ENCODE measurements at places on chromosomes 7 and 10.

- DNase-seq = no peak
Observed at GRCh38 chr10:118629211-118629610, 33.8 kb upstream of the PRLHR start.

DNA sequence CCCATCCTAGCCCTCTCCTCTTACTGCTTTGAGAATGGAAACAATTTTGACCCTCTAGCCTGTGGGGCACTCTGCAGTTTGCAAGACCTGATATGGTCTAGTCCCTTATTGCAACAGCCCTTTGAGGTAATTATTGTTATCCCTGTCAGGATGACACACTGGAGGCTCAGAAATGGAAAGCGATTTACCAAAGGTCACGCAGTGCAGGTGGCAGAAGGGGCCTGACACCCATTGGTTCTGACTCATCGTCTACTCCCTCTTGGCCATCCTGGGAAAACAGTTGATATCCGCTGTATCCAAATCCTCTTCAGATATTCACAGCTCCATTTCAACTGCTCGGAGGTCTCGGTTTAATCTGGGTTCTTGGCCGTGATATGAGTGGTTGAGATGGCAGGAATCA lies 44.7 kb upstream of the AQP1 start:
- no peak for DNase-seq

DNA sequence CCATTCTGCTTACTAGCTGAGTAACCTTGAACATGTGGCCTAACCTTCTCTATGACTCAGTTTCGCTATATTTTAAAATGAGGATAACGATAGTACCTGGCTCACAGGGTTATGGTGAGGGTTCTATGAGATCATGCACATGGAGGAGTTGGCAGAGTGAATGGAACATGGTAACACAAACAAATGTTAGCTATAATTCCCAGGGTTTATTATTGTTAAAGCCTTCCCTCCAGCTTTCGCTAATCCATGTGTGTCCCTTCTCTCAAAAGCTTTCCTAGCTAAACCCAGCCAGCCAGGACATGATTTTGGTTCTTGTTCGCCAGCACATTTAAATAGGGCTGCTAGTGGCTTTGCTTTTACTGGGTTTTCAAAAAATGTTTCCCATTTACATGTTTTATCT lies 361.0 kb upstream of the NFE2L3 start:
- DNase-seq = no peak

- no peak for DNase-seq
Observed at GRCh38 chr7:28419716-28420115, 7.4 kb downstream of the CREB5 start.

DNA sequence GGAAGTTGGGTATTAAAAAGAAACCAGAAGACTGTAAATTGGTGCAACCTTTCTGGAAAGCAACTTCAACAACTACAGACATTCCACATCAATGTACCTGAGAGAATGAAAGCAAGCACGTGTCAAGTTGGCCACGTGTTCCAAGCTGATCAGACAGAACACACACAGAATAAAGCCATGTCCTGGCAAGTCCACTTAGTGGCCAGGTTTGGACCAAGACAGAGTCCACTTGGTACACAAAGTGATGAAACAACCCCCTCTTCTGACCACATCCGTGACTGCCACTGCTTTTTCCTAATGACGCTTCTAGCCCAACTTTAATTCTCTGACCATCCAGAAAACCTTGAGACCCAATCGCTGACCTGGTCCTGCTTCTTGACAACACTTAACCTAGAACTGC lies 109.4 kb downstream of the ABLIM1 start:
- DNase-seq = no peak

- DNase-seq = no peak
Observed at GRCh38 chr7:89064831-89065230, 269.3 kb upstream of the TEX47 start.

GRCh38 chr7:155216475-155217272 lies 81.0 kb upstream of the INSIG1 start:
- no peak for DNase-seq

GRCh38 chr10:3791974-3792633 lies 7.1 kb upstream of the KLF6 start:
- no peak for DNase-seq

- no peak for DNase-seq
Observed at GRCh38 chr10:62562795-62563194, 188.6 kb downstream of the ZNF365 start.

DNA sequence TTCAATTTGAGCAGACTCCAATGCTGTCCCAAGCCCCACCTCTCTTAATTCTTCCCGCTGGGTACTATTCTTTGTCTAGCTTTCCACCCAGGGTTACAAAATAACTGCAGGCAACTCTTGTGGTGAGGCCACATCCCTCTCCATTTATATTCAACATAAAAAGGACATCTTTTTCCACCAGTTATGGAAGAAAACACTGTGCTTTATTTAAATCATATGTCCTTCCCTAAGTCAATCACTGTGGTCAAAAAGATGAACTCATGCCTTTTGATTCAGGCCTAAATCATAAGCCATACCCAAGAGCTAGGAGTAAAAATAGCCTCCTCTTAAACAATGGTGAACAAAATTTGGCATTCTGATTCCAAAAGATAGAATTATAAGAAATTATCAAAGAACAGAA lies 386.0 kb downstream of the SEMA3D start:
- DNase-seq = no peak

- no peak for DNase-seq
Observed at GRCh38 chr7:41977151-41977651, 259.8 kb downstream of the GLI3 start.

DNA sequence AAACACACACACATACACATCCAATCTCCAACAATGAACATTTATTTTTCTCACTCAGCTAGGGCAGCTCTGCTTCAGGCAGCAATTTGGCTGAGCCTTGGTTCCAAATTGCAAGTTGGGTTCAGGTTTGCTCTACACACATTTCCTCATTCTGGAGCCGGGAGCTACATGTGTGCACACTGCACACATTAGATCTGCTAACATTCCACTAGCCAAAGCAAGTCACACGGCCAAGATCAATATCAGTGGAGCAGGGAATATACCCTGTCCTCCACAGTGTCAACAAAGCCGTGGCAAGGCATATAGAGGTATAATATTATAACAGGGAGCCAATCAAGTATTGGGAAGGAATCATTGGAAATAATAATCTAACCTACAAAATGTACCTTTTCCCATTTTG lies 57.5 kb upstream of the PPP1R3C start:
- DNase-seq = no peak

DNA sequence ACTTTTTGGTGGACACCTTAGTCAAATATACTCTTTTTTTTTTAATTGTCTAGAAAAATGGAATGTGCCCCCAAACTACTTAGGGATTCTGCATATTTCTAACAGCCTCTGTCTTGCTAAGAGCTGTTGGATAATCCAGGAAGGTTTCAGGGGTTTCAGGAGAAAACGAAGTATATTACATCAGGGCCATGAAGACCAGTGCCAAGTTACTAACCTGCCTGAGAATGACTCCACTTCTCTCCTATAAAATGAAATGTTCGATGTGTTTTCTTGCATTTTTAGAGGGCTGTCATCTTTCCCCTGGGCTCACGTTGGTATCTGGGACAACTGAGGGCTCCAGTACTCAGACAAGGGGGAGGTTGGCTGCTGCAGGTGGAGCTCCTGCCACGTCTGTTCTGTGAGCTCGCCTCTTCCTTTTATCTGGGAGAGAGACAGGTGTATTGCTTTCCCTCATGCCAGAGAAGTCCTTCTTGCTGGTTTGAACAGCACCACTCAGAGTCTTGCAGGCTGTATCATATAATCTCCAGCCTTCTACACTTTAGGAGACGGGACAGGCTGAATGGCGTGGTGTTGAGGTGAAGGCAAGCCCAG lies 71.3 kb downstream of the CAMK1D start:
- DNase-seq = no peak

GRCh38 chr7:14336256-14336655 lies 346.8 kb upstream of the ETV1 start:
- DNase-seq = no peak

- no peak for DNase-seq
Observed at GRCh38 chr10:132477066-132477397, 60.6 kb upstream of the INPP5A start.

- no peak for DNase-seq
Observed at GRCh38 chr7:47548546-47548945, 33.4 kb downstream of the TNS3 start.

- no peak for DNase-seq
Observed at GRCh38 chr10:43197834-43198681, 59.8 kb downstream of the CSGALNACT2 start.

GRCh38 chr10:31769564-31769963 lies 159.1 kb downstream of the ARHGAP12 start:
- DNase-seq = no peak

GRCh38 chr7:158067219-158067930 lies 520.2 kb downstream of the PTPRN2 start:
- DNase-seq = no peak

GRCh38 chr7:27442455-27442854 lies 199.9 kb downstream of the EVX1 start:
- no peak for DNase-seq

DNA sequence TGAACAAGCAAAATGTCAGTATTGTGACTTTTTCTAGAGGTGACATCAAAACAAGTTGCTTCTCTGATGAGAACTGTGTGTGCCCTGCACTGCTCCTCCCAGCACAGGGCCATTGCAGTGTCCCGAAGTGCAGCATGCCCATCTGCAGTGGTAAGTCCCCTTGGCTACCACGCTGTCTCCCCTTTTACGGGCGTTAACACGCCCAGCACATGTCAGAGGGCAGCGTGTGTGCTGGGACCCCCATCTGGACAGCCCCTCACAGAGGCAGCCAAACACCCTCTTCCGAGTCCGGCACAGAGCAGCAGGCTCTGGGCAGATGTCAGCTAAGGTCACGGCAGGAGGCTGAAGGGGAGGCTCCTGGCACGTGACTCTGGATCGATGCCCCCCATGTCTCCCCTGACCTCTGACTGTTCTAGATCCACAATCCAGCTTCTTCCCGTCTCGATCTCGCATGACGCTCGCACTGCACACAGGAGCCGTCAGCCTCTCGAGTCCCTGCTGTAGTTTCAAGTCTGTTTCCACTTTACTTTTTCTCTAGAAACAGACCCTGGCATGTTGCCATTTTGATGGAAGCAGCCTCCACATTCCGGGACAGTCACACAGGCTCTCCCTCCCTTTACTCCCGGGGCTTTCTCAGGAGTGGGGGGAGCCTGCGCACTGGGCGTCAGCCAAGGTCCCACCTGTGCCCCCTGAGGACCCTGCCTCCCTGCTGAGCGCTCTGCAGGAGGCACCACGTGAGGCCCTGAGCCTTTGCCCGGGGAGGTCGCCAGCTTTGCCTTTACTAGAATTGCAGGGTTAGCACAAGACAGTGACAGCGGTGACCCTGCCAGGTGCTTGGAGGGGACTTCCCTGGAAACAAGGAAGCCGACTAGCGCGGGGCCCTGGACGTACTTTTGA lies 133.8 kb downstream of the TCERG1L start:
- DNase-seq = no peak

GRCh38 chr10:132689721-132690360 lies 96.1 kb downstream of the NKX6-2 start:
- no peak for DNase-seq

DNA sequence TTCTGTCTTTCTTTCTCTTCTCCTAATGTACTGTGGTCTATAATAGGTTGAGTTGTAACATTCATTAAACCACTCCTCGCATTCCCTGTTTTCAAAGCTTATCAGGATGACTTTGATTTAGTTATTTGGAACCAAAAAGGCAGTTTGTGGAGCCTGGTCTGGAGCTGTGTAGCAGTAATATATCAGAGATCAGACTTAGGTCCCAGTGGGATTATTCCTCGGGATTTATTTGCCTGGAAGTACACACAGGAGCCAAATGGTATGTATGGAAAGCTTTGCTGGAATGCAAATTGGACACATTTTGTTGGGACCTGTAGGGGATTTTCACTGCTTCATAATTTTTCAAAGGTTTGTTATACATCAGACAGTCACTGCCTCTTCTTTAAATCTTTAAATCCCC lies 40.9 kb downstream of the GBF1 start:
- no peak for DNase-seq

GRCh38 chr10:23116486-23117205 lies 21.3 kb downstream of the MSRB2 start:
- no peak for DNase-seq

DNA sequence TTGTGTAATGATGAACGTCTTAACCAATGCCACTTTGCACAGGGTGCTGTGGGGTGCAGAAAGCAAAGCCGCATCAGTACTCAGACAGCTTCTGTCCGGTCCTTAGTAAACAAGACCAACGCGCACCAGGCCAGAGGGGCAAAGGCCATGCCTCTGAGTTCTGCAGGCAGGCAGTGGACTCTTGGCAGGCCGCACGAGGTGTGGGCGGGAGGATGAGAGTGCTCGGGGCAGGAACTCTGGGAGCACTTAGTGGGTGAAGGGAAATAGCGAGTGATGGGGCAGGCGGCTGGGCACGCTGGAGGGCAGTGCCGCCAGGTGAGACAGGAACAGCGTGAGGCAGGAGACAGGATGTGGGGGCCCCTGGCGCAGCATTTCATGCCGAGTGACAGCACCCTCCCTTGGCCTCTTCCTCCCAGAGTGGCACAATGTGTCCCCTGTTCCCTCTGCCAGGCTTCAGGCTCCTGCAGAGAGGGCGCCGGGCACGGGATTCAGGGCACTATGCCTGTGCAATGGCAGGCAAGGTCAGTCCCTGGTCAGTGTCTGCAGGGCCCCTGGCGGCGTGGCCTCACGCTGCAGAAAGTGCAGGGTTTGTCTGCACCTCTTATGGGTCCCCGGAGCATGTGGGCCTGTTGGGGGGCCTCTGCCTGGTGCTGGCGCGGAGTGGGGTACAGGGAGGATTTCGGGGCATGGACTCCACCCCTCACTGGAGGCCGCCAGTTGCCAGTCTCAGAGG lies 60.4 kb downstream of the VIPR2 start:
- no peak for DNase-seq

GRCh38 chr7:14851610-14852009 lies 50.9 kb downstream of the DGKB start:
- DNase-seq = no peak

All from CD4-positive, alpha-beta T cell treated with Interleukin-2 at 100 ng/mL for 4 hours (primary cell).